ENCODE measurements at places on chromosomes 4 and X. TPM values are rescaled to one million over a fixed set of nuclear protein-coding genes. Genes with fewer than 3 reads are reported as not detected.

PPP1R3F gene
- total RNA-seq, result 2.9 TPM

UGT8 gene
- total RNA-seq, result not detected

ADRA2C gene
- total RNA-seq, result not detected

SRPX2 gene
- 97.8 TPM for total RNA-seq

SPACA5B gene
- total RNA-seq, result not detected

BCLAF3 gene
- 2.3 TPM for total RNA-seq

STBD1 gene
- total RNA-seq, result 1.7 TPM

TEX13B gene
- not detected for total RNA-seq

TEC gene
- total RNA-seq, result 0.30 TPM

MMGT1 gene
- total RNA-seq, result 6.8 TPM

CMC4 gene
- 10.3 TPM for total RNA-seq

DBET gene
- total RNA-seq, result not detected

ARSJ gene
- total RNA-seq, result 68.2 TPM

SFRP2 gene
- total RNA-seq, result not detected

LONRF3 gene
- total RNA-seq, result 9.4 TPM

NLGN4X gene
- total RNA-seq, result not detected

SLITRK2 gene
- not detected for total RNA-seq

DTHD1 gene
- not detected for total RNA-seq

FGF13 gene
- total RNA-seq, result not detected

VCX gene
- not detected for total RNA-seq

PTPN13 gene
- total RNA-seq, result 12.5 TPM

TCP11X2 gene
- total RNA-seq, result not detected

GRID2 gene
- total RNA-seq, result not detected

EXOC1L gene
- not detected for total RNA-seq

PGAM4 gene
- not detected for total RNA-seq

DCAF4L1 gene
- total RNA-seq, result under 0.01 TPM

GAGE13 gene
- not detected for total RNA-seq

STATH gene
- total RNA-seq, result not detected

Measured in epithelial cell of umbilical artery (primary cell).